ENCODE measurements at places on chromosomes 1 and 21.

DNA sequence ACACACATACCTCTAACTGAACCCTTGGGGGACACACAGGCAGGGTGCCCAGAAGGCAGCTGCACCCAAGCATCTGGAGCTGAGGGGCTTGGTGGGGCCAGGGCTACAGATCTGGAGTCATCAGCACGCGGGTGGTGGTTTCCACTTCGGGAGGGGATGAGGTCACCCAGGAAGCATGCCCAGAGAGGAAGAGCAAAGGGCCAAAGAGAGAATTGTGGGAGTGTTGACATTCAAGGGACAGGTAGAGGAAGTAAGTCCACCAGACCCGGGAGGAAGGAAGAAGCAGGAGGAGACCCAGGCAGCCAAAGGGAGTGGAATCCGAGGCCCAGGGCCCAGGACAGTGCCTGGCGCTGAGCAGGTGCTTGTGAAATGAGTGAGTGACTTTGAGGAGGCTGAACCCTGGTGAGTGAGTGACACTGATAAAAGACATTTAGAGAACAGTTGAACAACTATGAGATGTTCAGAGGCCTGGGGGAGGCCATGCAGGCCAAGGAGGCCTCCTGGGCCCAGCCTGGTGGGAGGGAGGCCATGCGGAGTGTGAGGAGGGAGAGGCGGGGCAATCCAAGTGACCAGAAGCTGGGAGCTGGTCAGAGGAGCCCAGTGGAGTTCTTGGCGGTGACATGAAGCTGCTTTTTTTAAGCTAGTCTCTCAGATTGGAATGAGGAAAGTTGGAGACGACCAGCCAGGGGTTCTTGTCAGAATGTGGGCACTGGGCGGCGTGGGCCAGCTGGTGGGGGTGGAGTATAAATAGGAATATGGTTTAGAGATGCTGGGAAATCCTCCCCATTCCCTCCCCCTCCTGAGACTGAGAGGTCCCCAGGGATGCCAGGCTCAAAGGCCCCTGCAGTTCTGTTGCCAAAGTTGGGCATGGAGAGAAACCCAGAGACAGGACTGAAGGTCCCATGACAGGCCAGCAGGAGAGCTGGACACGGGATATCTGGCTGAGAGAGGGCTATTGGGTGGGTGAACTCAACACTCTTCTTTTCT, 7.9 kb downstream of the CDK18 start:
- no peak for DNase-seq

GRCh38 chr1:8899046-8899445, 20.6 kb upstream of the ENO1 start:
- DNase-seq, result no peak

DNA sequence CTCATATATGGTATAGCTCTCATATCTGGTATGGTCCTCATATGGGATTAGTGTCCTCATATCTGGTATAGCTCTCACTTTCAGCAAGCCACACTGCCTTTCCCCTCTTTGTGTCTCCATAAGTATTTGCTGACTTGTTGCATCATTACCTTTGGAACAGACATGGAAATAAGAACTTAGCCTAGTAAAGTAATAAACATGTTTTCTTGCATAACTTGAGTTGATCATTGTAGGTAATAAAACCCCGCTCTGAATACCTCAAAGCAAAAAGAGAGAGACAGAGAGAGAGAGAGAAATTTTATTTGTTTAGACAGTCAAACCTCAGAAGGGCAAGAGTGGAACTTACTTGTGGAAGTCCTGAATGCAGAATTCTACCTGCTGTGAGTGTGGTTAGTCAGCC, 170.3 kb downstream of the GREM2 start:
- no peak for DNase-seq

- DNase-seq, result no peak
Observed at GRCh38 chr1:160855181-160855981, 7.3 kb downstream of the CD244 start.

DNA sequence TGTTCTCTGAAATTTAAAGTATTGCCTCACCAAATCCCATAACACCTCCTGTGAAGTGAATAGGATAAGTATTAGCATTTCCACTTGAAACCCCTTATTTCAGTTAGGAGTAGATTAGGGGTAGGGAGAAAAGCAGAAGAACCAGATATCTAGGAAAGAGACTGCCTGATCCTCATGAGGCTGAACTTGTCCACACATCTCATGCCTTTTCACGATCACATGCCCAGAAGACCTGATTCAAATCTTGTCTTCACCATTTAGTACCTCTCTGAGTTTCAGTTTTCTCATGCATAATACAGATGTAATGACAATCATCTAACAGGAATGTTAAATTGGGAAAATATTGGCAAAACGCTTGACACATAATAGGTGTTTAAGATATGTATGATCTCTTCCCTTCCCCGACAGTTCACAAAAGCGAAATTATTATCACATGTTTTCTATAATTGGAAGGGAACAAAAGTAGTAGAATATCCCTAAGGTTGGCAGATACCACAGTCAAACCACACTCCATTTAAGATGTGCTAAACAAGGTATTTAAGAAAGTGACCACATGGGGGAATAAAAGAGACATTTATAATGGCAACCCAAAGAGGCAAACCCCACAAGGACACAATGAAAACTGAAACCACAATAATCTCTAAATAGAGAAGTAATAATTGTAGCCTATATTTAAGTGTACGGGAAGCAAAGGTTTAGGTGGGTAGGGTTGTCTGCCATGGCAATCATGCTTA, 25.2 kb downstream of the GFI1 start:
- no peak for DNase-seq

- no peak for DNase-seq
Observed at GRCh38 chr1:232880354-232880753, 70.1 kb upstream of the NTPCR start.
